ENCODE measurements at places on chromosomes 2 and 18.

DNA sequence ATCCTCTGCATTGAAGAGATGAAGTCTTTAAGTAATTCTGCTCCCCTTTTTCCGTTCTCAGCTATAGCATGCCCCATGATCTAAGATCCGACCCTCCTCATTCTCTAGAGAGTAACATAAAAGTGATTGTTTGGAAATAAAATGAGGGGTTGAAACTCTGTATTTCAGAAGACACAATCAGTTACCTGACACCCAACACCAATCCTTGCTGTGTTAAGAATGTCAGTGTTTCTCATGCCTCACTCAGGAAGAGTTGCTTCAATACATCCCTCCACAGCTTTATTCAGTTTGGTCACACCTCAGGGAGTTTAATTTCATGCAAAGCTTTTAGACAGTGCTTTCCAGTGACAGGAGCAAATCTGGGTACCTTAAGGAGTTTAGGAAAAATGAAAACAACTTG lies 49.9 kb upstream of the RBBP8 start:
- no peak for DNase-seq

DNA sequence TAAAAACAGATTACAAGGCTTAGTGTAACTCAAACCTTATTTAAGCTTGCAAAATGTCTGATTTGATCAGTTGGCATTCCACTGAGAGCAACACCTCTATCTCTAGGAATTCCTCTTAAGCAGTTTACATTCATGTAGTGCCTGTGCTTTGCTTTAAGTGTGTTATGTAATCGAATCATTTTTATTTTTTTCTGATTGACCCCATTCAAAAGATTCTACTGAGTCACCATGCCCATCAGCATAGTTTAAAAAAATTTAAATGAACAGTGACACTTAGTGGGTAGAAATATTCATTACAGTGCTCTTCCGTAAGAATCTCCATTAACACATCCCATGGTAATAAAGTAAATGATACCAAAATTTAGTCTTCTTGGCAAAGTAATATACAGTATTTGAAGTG lies 67.8 kb upstream of the SLC4A10 start:
- DNase-seq: no peak

GRCh38 chr2:154350911-154351310 lies 347.6 kb upstream of the KCNJ3 start:
- no peak for DNase-seq

- DNase-seq: no peak
These were observed 117.4 kb downstream of the EML6 start for GRCh38 chr2:54840559-54841468.
